ENCODE measurements at places on chromosomes 4 and X. TPM values are rescaled to one million over a fixed set of nuclear protein-coding genes. Genes with fewer than 3 reads are reported as not detected.

DGAT2L6 gene
- total RNA-seq: not detected

BEX1 gene
- total RNA-seq: 0.63 TPM

STARD8 gene
- 4.1 TPM for total RNA-seq

SPANXB1 gene
- total RNA-seq: not detected

RBM46 gene
- total RNA-seq: 0.81 TPM

LRIT3 gene
- total RNA-seq: under 0.01 TPM
